CD4-positive, CD25-positive, alpha-beta regulatory T cell (primary cell): ENCODE measurements at places on chromosomes 11 and 22.

- no peak for DNase-seq
These were observed 355.7 kb downstream of the MN1 start for GRCh38 chr22:27445881-27446280.

DNA sequence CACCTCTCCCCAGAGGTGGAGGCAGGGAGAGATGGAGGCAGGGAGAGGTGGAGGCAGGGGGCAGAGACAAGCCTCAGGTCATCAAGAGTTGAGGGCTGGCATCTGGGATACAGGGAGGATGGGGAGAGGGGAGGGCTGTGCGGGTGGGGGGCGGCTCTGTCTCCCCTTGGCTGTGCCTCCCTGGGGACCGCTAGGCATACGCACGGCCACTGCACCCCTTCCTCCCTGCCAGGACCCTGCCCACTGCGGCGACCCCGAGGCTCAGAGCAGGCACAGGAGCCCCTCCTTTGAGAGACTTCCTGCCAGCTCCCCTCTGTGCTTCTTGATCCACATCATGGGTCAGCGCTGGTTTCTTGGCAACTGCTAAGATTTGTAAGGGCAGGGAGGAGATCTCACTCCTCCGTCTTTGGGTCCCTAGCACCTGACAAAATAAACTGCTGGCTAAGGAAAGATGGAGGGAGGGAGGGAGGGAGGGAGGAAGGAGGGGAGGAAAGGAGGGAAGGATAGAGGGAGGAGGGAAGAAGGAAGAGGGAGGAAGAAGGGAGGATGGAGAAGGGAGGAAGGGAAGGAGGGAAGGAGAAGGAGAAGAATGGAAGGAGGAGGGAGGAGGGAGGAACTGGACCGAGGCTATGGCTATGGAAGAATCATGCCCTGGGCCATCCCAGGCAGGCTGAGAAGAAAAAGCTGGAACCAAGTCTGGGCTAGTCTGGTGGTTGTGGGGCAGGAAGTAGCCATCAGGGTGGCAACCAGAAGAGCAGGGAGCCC, 18.5 kb downstream of the PRR33 start:
- no peak for DNase-seq

GRCh38 chr11:89355646-89356045, 135.5 kb downstream of the NOX4 start:
- DNase-seq = no peak

DNA sequence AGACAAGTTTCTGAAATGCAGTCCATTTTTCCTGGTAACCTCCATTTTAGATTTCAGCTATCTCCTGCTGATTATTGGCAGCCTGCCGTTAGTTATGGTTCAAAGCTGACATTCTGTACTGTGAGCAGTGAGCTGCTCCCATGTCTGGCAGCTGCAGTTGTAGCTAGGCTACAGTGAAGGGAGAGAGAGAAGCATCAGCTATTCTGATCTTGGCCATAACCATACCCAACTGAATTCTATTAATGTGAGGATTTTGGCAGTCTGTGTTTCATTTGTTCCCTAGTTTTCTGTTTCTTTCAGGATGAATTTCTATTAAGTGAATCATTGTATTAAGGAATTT, 33.4 kb downstream of the SIK2 start:
- DNase-seq = no peak

- DNase-seq = no peak
These were observed 41.5 kb upstream of the CCND1 start for GRCh38 chr11:69599502-69599901.

DNA sequence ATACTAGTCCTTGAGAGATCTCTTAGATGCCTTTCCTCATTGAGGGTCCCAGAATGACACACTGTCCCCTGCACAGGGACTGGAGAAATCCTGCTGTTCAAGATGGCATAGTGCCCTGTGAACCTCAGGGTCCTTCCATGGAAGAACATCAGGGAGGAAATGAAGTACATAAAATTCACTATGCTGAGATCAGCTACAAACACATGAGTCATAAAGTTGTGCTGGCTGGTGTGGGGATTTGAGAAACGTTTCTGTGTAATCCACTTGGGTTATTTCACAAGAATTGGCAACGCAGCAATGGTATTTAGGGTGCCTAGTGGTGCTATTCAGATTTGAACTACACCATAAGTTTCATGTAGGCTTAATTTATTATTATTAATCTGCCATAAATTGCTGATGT, 174.4 kb downstream of the MAML2 start:
- no peak for DNase-seq
